ENCODE measurements at places on chromosomes 2 and 18. TPM values are rescaled to one million over a fixed set of nuclear protein-coding genes. Genes with fewer than 3 reads are reported as not detected.

TGFBRAP1 gene
- polyA plus RNA-seq: 3.6 TPM

- no peak for DNase-seq
These were observed 38.1 kb downstream of the SMAD4 start for GRCh38 chr18:51068105-51068504.

EEF1B2 gene
- polyA plus RNA-seq: 283 TPM

- no peak for DNase-seq
These were observed 33.3 kb downstream of the NDUFA10 start for GRCh38 chr2:239991689-239992314.

CACNB4 gene
- polyA plus RNA-seq: 0.25 TPM

DNA sequence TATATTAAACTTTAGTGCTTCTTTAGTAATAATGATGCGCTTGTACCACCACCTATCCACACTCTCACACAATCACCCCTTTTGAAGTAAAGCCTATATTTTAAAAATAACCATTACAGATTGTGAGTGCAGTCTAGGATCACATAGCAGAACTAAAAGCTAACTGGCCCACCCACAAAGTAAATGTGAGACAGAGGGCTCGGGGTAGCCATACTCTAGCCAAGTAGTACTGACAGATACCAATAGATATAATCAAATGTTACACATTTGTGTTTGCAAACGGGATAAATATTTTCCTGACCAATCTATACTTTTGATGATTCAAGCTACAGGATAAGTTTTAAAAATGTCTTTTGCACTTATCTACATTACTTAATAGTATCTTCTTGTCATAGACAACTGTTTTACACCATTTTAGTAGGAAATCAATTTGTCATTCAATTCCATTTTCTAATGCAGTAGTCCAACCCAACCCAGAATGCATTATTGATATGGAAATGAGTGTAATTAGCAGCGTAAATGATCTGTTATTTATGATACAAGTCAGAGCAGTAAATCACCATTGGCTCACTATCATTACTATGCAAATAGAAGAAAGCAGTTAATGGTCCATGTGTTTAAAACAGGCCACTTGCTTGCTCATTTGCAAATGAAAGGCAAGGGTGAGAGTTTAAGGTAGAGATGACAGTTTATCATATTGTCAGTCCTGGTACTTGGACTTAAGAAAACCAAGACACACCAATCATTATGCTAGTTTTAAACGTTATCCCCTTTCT lies 111.8 kb downstream of the ERBB4 start:
- no peak for DNase-seq

- no peak for DNase-seq
These were observed 143.7 kb upstream of the TMEM200C start for GRCh38 chr18:6039055-6039454.

- DNase-seq: peak; percentile 33
These were observed 742.3 kb upstream of the CELF4 start for GRCh38 chr18:38307914-38308313.

ANKRD29 gene
- polyA plus RNA-seq: 3.2 TPM

GRCh38 chr2:71454221-71455010 lies 1.1 kb downstream of the DYSF start:
- DNase-seq: peak; percentile 81

EPHA4 gene
- polyA plus RNA-seq: 25.9 TPM

- no peak for DNase-seq
These were observed 59.4 kb downstream of the RNF152 start for GRCh38 chr18:61833387-61833786.

GRCh38 chr18:45626330-45627203 lies 11.3 kb downstream of the SLC14A2 start:
- DNase-seq: peak; percentile 19

DNA sequence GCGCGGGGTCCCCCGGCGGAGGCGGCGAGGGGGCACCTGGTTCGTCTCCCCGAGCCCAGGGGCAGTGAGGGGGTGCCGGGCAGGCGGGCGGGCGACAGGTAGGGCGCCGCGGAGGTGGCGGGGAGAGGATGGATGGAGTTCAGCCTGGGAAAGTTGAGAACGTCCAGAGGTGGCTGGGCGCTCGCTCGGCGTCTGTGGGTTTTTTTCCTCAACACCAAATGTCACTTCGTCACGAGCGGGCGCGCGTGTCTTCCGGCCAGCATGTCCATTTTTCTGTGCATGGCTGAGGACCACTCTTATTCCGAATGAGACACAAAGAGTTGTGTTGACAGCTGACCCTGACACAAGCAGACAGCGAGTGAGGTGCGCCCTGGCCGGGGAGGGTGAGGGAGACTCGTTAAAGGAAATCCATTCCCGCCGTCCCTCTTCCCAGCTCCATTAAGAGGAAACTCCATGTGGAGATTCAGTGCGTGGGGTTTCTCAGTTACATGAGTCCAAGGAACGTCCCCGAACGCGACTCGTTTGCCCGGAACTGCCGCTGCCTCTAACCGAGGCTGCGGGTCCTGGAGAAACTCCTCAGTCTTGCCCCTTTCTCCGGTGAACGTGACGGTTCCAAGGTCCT lies 859 bp downstream of the GREB1L start:
- DNase-seq: peak; percentile 60

SLC5A7 gene
- 0.09 TPM for polyA plus RNA-seq

DNA sequence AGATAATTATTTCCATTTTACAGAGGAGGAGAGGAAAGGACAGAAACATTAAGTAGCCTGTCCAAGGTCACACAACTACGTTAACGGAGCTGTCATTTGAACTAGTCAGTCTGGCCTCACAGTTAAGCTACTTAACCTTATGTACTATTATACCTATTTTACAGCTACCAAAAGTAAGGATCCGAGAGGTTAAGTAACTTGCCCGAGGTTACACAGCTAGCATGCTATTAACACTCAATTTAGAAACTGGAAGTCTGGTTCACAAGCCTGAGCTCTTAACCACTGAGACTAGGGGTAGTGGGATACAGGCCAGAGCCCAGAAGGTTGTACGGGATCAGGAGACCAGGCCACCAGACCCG lies 476 bp downstream of the GLB1L start:
- no peak for DNase-seq

DNA sequence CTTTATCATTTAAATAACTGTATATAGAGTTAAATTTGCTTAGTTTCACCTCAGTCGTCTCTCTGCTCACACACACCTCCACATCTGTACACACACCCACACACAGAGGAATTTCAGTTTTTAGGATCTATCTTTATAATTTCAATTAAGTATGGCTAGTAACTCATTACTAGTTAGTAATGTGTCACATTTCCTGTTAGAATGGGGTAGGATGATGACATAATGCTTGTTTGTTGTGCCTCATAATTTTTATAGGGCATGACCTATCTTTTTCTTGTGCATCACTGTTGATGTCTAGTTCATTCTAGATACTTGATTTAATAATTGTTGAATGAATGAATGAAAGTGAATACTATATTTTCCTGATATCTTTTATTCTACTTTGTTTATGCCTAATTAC lies 108.6 kb downstream of the AGPS start:
- DNase-seq: no peak

Measured in right cardiac atrium (tissue), 5 donors.